Inflammatory macrophage treated with lipopolysaccharide for 4 hours (primary cell): ENCODE measurements at places on chromosomes 4 and X.

DNA sequence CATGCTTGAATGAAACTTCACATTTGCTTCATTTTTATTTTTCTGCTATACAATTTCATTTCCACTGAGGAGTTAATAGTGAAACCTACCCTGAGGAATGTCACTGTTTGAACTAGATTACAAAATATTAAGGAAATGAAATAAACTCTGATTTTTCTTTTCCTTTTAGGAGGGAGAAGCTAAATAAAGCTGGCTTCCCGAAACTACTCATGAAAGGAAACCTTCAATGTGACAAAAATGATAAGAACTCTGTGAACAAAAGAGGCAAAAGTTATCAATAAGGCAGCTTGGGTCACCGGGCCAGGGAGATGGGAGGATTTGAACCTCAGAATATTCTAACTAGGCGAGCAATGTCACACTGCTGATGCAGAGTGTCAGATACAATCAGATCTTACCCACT, 185.2 kb downstream of the APBB2 start:
- DNase-seq: no peak

DNA sequence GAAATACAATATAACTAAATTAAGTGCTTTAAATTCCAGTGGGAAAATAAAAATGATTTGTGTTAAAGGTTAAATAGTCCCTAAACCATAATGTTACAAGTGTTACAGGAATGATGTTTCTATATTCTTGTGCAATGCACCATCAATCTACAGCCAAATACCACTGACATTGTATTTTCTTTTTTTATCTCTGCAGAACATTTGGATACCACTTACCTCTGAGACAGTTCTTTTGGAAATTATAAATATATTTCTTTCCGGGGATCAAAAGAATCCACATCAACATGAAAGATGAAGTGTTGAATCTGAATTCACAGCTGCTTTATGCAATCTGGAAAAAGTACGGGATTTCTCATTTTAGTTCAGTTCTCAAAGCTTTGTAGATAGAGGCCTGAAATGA, 518.3 kb upstream of the AGA start:
- DNase-seq: no peak

DNA sequence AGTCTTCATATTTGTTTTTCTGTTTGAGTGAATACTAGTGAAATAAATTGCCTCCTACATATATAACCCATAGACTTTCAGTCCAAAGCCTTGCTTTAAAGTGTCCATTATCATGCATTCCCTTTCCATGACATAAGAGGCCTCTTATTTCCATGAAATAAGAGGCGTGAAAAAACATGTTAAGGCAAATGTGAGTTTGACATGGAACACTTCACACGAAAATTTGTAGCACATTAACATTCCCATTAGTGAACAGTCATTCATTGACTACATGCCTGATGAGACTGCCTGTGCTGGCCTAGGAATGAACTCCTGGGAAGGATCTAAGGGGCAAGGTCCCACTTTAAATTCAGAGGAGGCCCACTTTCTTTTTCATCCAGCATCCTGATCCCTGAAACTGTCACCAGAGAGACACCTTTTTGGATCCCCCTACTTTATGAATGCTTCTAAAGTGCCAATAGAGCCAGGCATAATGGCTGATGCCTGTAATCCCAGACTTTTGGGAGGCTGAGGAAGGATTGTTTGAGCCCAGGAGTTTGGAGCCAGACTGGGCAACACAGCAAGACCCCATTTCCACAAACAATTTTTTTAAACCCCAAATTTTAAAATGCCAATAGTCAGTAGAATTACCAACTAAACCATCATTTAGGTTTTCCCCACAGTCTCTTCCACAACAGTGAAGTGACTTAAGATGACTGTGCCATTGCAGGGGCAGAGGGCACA, 6.7 kb downstream of the RTL8B start:
- DNase-seq: no peak

- no peak for DNase-seq
Measured at GRCh38 chr4:123168812-123169211, 227.8 kb upstream of the SPRY1 start.

DNA sequence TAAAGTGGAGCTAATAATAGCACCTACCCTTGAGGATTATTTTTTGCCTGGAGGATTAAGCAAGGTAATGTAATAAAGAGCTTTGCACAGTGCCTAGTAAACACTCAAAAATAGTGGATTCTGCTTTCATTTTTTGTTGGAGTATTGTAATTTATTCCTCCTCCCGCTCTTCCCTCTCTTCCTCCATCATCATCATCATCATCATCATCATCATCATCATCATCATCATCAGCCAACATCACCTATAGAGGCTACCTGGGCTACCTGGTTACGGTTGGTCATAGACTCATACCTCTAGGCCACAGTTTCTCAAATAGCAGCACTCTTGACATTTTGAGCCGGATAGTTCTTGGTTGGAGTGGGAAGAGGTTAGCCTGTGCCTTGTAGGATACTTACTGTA, 126.9 kb upstream of the TEX13A start:
- no peak for DNase-seq

- peak; percentile 53 for DNase-seq
Measured at GRCh38 chr4:76060506-76060905, 14.0 kb upstream of the ART3 start.

DNA sequence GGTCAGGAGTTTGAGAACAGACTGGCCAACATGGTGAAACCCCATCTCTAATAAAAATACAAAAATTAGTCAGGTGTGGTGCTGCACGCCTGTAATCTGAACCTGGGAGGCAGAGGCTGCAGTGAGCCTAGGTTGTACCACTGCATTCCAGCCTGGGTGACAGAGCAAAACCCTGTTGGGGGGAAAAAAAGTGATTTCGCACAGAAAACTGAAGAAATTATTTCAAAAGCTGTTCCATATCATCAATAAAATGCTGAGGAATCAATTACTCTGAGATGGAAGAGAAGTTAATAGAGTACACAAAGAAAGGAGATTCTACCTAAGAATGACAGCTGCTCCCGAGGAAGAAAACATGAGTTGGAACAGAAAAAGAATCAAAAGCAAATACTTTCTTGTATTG, 95.9 kb downstream of the PDGFC start:
- no peak for DNase-seq

- no peak for DNase-seq
Measured at GRCh38 chr4:16705341-16705740, 193.1 kb downstream of the LDB2 start.

DNA sequence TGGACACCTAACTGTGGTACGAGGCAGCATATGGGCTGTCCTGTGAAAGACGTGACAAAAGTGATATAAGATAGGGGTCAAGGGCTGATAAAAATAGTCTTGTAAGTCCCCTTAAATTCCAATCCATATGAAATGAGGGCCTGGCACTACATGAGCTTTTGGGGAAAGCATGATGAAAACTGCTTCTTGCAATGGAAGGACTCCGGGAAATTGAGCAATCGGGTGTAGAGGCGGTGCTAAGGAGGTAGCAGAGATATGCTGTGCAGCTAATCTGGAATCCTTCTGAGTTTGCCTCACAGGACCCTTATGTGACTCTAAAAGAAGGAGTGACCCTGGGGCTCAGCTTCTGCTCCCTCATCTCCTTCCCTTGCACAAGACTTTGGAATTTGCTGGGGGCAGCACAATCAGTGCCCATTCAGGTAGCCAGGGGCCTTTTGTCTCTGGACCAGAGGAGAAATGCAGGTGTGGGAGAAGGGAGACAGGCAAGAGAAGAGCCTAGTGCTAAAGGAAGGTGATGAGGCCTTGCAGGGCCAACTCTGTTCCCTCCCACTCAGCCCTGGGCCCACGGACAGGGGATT, 12.8 kb downstream of the CLDN2 start:
- DNase-seq: no peak

DNA sequence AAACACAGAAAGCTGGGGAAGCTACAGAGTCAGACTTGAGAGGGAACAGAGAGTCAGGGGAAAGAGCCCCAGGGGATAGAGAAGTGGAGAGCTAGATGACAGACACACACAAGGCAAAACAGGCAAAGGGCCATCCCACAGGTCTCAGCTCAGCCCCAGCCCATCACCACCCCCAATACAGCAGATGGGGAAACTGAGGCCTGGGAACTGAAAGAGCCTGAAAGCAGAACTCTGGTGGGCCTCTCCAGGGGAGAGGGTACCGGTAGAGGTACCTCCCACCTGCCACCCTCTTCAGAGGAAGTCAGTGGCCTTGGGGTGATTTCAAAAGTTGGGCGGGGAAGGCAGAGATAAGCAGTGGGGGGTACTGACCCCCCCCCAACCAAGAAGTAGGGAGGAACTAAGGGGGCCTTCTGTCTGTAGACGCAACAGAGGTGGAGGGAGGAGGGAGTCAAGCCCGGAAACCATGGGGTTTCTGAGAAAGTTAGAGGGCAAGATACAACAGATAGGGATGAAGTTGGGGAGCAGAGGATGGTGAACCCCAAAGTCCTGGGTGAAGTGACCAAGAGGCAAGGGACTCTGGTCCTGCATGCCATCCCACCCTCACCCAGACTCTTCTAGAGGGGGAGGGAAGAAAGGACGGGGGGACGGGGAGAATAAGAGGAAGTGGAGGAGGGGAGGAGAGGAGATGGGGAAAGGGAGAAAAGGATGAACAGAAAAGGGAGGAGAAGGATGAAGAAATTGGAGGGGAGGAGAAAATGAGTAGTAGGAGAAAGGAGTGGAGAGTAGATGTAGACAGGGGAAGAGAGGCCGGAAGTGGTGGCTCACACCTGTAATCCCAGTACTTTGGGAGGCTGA, 3.2 kb downstream of the GATA1 start:
- no peak for DNase-seq

- no peak for DNase-seq
Measured at GRCh38 chr4:91936311-91936710, 367.5 kb upstream of the GRID2 start.

- no peak for DNase-seq
Measured at GRCh38 chr4:153039542-153040185, 103.5 kb downstream of the FHDC1 start.

DNA sequence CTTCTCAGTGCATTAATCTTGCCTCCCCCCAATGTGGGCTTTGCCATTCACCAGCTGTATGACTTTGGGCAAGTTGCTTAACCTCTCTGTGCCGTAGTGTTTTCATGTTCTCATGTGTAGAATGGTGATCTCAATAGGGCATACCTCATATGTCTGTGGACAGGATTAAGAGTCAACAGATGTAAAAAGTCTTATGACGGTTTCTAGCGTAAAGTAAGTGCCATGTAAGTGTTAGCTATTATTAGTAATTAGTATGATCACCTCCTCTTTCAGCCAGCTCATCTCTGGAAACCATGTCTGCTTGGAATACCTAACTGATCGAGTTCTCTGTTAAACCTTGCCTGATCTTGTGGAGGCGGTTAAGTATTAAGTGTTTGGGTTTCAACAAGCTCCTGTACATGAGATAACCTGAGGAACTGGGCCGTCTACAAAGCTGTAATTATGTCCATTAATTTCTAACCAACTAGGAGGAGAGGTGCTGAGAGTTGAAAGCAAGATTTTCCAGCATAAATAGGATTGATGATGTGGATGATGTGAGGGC, 66.3 kb downstream of the TSC22D3 start:
- no peak for DNase-seq

- DNase-seq: no peak
Measured at GRCh38 chr4:22614114-22614513, 78.6 kb upstream of the GBA3 start.

GRCh38 chrX:153297376-153297775, 24.2 kb downstream of the PNMA6F start:
- DNase-seq: no peak

- peak; percentile 88 for DNase-seq
Measured at GRCh38 chr4:7649741-7650531, 215.2 kb upstream of the PSAPL1 start.

GRCh38 chrX:46263494-46263893, 281.7 kb downstream of the ZNF674 start:
- DNase-seq: no peak

GRCh38 chr4:165328101-165328425, 594 bp downstream of the MSMO1 start:
- no peak for DNase-seq

- DNase-seq: no peak
Measured at GRCh38 chrX:26409636-26410035, 193.7 kb downstream of the MAGEB5 start.

GRCh38 chr4:130131536-130131935, 1035.6 kb downstream of the C4orf33 start:
- DNase-seq: no peak

- DNase-seq: no peak
Measured at GRCh38 chrX:148593987-148594386, 93.6 kb downstream of the AFF2 start.

DNA sequence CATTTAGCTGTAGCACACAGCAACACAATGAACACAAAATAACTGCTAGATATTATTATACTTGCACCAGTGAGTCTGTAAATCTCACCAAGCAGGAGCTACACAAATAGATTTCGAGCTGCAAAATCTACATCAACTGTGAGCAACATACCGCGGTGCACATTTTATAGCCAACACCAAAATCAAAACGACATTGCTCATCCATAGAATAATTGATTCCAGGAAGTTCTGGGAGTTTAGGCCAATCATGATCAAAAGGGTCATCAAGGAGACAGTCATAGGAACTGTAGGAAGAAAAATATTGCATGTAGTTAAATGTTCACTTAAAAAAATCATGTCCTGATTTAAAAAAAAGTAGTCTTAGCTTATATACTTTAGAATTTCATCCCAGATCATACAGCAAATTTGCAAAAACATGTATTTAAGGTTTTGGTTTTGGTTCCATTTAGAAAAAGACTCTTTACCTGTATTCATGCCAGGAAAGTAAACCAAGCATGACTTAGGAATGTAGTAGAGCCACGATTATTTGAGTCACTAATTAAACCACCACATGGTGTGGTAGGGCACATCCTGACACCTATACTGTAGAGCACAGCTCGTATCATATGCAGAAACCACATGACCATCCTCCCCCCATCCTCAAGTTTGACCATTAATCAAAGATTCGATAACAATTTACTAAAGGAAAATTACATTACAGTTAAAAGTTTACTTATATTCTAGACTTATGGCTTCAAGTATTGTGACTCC, 250.4 kb downstream of the ADAMTS3 start:
- no peak for DNase-seq

DNA sequence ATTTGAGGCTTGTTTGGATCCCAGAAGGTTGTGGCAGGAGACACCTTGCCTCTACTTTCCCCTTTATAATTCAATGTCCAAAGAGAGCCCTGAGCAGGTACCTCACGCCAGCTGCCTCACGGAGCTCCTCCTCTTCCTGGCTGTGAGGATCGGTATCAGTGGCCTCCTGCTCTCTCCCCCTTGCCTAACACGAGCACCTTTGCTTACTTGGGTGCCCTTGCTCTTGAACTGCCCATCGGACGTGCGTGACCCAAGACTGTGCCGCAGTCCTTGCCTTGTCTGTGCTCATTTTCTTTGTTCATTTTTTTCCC, 27.8 kb upstream of the MSANTD1 start:
- no peak for DNase-seq
